ENCODE measurements at places on chromosomes 4 and X.
A peak's percentile ranks its signal among the peaks of the same experiment; 100 is the strongest.

GRCh38 chr4:1203026-1203616 lies 30.7 kb upstream of the SPON2 start:
- no peak for DNase-seq

GRCh38 chr4:66034671-66035070 lies 364.4 kb upstream of the EPHA5 start:
- DNase-seq: no peak

GRCh38 chrX:7828594-7828993 lies 14.4 kb upstream of the VCX start:
- no peak for DNase-seq

DNA sequence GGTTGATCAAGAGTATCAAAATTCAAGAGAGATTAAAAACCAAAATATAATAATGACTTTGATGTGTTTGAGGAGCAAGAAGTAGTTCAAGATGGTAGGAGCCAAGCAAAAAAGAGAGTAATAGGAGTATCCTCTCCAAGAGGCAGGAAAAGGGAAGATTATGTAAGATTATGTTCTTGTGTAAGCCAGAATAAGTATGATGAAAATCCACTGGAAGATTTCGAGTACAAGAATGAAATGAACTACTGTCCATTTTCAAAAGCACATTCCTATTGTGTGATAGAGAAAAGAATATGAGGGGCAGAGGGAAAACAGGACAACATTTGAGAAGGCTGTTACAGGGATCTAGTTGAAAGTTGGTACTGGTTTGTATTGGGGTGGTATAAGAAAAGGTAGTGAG lies 659.6 kb upstream of the INTU start:
- no peak for DNase-seq

GRCh38 chr4:168584321-168584771 lies 87.5 kb downstream of the PALLD start:
- DNase-seq: peak; percentile 16
